ENCODE measurements at places on chromosomes 7 and 10. TPM values are rescaled to one million over a fixed set of nuclear protein-coding genes. Genes with fewer than 3 reads are reported as not detected.
A peak's percentile ranks its signal among the peaks of the same experiment; 100 is the strongest.

Gene HMX2
- not detected for polyA plus RNA-seq

- DNase-seq = no peak
Measured at GRCh38 chr10:63726867-63727266, 205.7 kb downstream of the REEP3 start.

GRCh38 chr10:79275431-79275851, 71.8 kb upstream of the PPIF start:
- DNase-seq = peak; percentile 71

GRCh38 chr7:131537571-131537978, 18.9 kb downstream of the PODXL start:
- no peak for DNase-seq
